ENCODE measurements at places on chromosomes 16 and 17. TPM values are rescaled to one million over a fixed set of nuclear protein-coding genes. Genes with fewer than 3 reads are reported as not detected.

Gene SLC43A2
- polyA plus RNA-seq, result 7.8 TPM

Gene HAP1
- polyA plus RNA-seq, result 0.05 TPM

Gene IL32
- 161 TPM for polyA plus RNA-seq

Gene KPNA2
- 41.0 TPM for polyA plus RNA-seq

DNA sequence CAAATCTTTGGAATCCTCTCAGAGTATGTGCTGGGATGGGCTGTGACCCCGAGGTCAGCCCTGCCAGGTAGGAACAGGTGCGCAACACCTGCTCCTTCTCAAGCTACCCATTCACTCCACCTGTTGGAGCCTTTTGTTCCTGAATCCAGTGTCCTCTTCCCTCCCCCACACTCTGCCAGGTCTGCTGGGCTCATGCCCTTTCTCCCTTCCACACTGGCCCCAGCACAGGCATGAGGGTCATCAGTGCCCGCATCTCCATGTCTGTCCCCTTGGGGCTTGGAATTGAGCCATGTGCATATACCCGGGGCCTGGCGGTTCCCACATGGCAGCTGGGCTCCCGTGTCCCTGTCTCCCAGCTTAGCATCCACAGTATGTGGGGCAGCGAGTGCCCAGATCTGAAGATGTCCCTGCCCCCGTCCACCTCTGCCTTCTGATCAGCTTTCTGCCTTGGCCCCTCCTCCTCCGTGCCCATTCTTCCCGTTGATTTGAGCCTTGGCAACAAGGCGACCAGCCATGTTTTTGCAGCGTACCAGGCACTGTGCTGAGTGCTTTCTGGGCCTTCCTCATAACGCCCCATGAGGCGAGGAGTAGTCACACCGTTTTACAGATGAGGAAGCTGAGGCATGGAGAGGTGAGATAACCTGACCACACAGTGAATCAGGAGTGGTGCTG, 102.2 kb downstream of the RAP1GAP2 start:
- no peak for DNase-seq

DNA sequence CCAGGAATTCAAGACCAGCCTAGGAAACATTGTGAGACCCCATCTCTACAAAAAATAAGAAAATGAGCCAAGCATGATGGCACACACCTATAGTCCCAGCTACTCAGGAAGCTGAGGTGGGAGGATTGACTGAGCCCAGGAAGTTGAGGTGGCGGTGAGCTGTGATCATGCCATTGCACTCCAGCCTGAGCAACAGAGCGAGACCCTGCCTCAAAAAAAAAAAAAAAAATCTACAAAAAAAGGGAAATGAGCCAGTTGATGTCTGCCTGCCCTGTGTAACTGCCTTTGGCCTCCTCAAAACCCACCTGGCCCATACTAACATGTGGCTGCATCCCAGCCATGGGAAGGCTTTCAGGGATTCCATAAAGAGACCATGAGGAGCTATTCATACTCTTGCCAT, 4.5 kb downstream of the RANBP10 start:
- DNase-seq, result no peak

DNA sequence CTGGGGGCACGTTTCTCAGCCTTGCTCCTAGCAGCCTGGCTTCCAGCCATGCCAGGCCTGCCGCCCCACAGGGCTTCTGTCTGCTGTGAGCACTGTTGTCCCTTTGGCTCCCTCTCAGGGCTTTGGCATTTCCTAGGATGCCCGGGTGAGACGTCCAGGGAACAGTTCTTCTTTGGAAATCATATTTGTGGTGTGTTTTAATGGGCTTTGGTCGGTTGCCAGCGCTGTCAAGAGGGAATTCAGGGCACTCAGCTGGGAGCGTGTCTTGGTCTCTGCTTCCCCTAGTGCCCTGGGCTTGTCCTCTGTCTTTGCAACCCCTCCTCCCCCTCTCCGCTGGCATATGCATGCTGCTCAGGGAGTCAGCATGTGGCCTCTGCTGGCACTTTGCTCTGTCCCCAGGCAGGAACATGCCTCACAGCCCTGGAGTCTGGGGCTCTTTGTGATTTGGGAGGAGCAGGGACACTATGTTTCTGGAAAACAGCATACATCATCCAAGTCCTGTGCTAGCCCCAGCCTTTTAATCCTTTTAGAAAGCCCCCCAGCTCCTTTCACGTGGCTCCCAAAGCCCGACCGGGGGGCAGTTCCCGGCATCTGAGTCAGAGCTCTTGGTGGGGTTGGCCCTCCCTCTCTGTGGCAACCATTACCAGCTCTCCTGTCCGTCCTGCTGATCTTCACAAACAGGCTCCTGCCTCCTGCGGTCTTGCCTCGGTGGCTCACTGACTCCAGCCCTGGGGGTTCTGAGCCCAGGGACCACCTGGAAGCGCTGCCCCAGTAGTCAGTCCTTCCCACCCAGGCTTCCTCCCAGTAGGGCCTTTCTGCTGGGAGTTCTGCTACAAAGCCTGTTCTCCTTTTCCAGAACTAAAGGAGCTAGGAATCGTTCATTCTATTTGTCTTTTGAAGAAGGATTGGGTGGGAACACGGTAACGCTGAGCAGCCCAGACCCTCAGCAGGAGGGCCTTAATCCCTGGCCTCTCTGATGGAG, 26.7 kb downstream of the SAP30BP start:
- DNase-seq, result no peak

DNA sequence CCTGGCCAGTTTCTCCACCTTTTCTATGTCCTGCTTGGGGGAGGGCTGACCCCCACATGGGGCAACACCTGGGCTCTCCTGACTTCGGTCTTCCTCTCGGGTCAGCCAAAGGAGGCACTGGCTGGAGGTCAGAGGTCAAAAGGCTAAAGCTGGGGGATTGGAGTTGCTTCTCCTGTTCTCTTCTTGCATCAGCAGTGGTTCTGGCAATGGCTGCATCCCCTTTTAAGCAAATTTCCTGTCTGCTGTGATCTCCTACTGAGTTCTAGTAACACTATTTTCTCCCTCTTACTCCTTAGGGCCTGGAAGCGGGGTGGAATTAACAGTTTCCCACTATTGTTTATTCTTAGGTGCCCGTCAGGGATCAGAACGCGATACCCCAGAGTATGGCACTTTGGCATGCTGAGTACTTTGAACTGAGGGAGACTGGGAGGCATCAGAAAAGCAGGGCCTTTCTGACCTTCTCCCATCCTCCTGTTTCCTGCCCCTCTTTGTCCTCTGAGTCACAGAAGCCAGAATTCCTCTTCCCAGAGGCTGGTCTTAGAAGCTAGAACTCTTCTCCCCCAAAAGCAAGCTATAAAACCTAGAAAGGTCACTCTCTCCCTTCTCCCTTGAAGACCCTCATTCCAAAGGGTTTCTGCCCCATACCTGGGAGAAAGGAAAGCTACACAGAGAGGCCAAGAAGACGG, 268.2 kb downstream of the STX8 start:
- no peak for DNase-seq

DNA sequence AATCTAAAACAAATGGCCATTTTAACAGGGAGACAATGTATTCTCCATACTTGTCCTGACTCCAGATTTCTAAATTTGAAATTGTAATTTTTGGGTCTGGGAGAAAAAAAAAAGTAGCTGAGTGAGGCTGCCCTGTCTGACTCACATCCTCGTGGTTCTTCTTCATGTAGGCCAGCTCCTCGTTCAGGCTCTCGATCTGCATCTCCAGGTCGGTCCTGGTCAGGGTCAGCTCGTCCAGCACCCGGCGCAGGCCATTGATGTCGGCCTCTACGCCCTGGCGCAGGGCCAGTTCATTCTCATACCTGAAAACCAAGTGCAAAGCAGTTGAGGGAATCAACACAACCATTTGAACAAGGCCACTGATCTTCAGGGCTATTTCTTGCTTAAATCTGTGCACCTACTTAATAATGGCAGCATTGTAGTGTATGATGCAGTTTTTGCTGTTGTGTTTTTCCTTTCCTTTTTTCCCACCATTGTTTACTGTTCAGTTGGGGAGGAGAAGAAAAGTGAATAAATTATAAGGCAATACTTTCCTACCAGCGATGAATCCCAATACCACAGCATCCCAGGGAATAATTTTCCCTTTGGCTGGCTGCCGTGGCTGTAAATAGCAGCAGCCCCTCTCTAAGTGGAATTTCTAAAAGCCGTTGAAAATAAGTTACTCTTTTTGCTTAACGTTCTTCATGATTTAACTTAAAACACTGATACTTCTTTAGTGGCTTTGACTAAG, 2.2 kb downstream of the KRT12 start:
- DNase-seq, result no peak

DNA sequence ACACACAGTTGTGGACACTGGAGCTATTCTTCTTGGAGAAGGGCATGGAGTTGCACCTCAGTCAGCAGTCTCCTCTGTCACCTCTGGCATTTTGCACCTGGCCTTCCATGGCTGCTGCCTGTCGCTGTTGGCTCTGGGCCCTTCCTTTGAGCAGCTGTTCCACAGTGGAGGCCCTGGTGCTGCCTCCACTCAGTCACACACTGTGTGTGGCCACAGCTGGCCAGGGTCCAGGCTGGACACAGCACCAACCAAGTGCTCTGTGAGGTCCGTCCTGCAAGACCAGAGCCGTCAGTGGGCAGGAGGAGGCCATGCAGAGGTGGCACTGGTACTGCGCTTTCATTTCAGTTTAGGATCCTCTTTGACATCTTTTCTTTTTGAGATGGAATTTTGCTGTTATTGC, 21.6 kb upstream of the MED9 start:
- DNase-seq, result no peak

DNA sequence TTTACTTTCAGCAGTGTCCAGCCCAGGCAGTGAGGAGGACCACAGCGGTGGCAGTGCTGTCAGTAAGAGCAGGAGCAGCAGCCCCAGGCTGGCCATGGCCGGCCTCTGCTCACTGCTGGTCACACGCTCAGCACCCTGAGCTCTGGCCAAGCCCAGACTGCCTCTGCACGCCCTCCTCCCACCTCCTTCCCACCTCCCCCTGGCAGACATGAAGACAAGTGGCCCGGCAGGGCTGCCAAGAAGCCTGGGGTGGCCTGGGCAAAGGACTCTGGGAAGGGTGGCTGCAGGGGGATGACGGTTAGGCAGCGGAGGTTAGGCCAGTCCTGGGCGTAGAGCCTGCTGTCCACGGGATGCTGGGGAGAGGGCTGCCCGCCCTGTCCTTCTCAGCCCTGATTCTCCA, at the start of gene C16orf89:
Gene C16orf89, minus strand, starts transcription at position 144 of the 400 bp plus-strand sequence. Its CDS starts 48 bp downstream, at position 96.
- no peak for DNase-seq

DNA sequence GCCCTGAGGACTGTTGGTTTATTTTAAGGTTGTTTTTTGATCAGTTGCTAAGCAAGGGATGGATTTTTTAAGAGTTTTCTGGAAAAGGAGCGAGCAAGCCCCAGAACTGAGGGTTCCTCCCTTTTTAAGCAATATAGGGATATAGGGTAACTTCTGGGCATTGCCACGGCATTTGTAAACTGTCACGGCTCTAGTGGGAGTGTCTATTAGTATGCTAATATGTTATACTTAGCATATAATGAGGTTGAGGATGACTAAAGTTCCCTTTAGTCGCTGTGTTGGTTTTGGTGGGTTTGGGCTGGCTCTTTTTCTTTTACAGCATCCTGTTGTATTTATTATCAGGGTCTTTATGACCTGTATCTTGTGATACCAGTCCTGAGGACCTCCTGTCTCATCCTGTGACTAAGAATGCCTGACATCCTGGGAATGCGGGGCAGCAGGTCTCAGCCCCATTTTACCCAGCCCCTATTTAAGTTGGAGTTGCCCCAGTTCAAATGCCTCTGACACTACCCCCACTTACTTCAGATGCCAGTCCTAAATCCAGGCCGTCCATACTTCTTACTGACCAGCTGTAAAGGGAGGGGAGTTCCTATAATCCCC, 59.4 kb downstream of the MFSD11 start:
- DNase-seq, result no peak

GRCh38 chr17:81480140-81481072, 32.2 kb downstream of the ACTG1 start:
- DNase-seq, result no peak

DNA sequence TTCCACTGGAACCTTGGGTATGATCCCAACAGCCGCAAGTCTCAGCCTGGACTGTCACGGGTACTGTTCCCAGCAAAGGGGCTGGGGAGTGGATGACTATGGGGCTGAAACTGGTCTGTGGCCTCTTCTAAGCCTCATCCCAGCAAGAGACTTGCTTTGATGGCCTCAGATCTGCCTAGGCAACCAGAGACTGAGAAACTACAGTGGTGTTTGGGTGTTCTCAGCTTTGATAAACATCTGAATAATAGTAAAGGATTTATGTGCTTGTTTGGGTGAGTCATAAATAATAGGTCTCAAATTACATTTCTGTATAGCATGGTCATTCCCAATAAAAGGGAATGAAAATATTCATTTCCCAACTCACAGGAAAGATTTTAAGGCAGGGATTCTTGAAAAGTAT, 30.2 kb upstream of the ULK2 start:
- DNase-seq, result no peak

DNA sequence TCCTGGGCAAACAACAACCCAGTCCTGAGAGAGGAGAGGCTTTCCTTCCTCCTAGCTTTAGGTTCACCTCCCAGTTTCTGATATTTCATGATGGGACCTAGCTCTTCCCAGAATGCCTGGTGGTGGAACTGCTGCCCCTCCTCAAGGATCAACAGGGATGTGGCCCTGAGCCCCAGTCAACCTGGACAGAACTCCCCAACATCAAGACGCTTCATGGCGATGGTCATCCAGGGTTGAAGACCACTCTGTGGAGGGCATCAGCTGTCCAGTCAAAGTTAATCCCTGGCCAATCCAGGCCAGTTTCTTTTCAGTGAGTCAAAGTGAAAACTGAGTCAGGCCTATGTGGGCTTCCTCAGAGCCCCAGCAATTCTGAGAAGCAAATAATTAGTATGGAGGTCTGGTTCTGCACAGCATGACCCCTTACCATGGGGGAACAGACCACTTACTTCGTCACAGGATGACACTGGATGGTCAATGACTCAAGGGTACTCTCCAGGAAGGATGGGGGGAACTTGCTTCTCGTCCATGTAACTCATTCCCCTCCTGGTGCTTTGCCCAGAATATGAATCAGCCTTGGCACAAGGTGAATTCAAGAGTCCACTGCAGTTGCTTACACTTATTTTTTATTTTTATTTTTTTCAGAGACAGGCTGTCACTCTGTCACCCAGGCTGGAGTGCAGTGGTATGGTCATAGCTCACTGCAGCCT, 14.7 kb upstream of the XYLT2 start:
- no peak for DNase-seq

DNA sequence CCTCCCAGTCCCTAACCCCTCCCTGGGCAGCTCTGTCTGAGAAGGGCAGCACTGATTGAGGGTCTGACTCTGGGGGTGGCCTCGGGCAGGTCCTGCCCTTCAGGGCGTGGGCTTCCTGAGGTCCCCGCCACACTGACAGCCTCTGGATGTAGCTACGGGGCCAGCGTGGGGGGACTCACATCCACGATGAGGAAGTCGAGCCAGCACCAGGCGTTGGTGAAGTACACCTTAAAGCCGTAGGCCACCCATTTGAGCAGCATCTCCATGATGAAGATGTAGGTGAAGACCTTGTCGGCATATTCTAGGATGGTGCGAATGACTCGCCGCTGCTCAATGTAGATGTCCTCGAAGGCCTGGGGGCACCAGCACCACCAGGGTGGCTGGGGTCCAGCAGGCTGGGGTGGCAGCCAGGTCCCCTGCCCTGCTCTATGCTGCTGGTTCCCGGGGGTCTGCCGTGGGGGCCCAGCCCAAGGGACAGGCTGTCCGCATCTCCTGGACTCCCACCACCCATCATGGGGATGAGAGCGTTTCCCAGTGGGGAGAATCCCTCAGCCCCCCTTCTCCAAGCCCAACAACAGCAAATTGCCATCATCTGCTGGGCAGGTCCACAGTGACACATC, 15.7 kb upstream of the CD79B start:
- DNase-seq, result no peak

GRCh38 chr16:65878347-65878746, 488.1 kb upstream of the CDH5 start:
- DNase-seq, result no peak
